Inflammatory macrophage treated with lipopolysaccharide for 4 hours (primary cell): ENCODE measurements at places on chromosomes 13 and 19.

- peak; percentile 66 for DNase-seq
Measured at GRCh38 chr13:91133941-91134802, 213.3 kb upstream of the MIR17HG start.

GRCh38 chr13:29978211-29978610 lies 127.8 kb upstream of the UBL3 start:
- DNase-seq, result peak; percentile 13

- peak; percentile 48 for DNase-seq
Measured at GRCh38 chr19:1106841-1107660, 3.3 kb downstream of the GPX4 start.

GRCh38 chr19:13611596-13611995 lies 105.3 kb upstream of the CACNA1A start:
- no peak for DNase-seq

DNA sequence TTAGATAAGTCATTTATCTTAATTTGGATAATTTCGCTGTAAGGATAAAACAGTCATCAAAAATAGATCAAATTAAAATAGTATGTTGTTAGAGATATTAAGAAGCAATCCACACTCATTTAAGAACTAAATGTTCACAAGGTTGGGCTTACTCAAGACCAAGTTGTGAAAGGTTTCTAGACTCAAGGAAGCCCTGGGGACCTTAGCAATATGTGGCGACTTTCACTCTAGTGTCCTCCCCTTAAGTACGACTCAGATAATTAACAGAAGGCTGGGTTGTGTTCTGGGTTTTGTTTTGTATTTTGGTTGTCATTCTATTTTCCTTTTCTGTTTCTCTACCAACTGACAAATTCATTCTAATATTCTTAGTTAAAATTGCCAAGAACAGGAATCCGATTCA lies 1008.0 kb downstream of the PCDH9 start:
- DNase-seq, result no peak

- DNase-seq, result no peak
Measured at GRCh38 chr19:50356691-50357177, 8.7 kb downstream of the NAPSA start.

GRCh38 chr19:5718579-5719273 lies 1.2 kb downstream of the LONP1 start:
- peak; percentile 88 for DNase-seq

- DNase-seq, result no peak
Measured at GRCh38 chr19:21610787-21611186, 105.4 kb downstream of the ZNF429 start.

GRCh38 chr19:18904334-18905057 lies 8.5 kb upstream of the CERS1 start:
- DNase-seq, result no peak

GRCh38 chr13:28610996-28611395 lies 47.9 kb upstream of the POMP start:
- DNase-seq, result peak; percentile 52

DNA sequence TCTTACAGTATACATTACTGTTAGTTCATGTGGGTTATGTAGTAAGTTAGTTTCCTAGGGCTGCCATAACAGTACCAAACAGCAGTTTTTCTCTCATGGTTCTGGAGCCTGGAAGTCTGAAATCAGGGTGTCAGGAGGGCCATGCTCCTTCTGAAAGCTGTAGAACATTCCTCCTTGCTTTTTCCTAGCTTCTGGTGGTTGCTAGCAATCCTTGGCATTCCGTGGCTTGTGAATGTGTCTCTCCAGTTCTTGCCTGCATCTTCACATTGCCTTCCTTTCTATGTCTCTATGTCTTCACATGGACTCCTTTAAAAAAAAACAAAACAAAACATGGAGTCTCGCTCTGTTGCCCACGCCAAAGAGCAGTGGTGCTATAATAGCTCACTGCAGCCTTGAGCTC lies 95.4 kb downstream of the WDFY2 start:
- no peak for DNase-seq

DNA sequence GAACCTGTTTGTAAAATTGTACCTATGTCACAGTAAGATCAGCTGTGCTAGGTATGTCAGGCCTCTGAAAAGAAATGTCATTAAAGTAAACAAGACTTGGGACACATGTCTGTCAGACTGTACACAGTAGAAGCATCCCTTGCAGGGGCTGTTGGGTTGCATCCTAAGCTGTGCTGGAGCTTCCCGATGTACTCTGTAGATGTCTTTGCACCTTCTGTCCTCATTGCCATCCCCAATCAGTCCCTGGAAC lies 48.7 kb upstream of the GPR183 start:
- no peak for DNase-seq

- no peak for DNase-seq
Measured at GRCh38 chr13:25857830-25858229, 194.0 kb downstream of the SHISA2 start.

- no peak for DNase-seq
Measured at GRCh38 chr19:22335716-22336115, 49.5 kb downstream of the ZNF729 start.
